ENCODE measurements at places on chromosomes 16 and 17.

DNA sequence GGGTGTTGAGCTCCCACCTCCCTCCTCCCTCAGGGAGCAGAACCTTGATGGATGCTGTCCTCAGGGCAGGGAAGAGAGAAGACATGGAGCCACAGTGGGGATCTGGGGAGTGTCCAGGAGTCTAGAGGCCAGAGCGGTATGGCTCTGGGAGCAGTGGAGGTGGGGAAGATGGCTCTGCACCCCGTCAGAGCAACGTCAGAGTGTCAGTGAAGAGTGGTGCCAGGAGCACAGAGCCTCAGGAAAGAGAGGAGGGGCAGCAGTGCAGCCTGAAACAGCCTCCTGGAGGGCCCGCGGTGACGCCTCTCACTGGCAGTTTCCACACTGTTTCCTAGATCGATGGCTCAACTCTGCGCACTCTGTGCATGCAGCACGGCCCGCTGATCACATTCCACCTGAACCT, 23.2 kb upstream of the SLC5A11 start:
- no peak for DNase-seq

GRCh38 chr16:89015271-89015859, 38.4 kb upstream of the CBFA2T3 start:
- no peak for DNase-seq

GRCh38 chr17:70775679-70776078, 606.3 kb downstream of the KCNJ2 start:
- no peak for DNase-seq

- no peak for DNase-seq
These were observed 20.0 kb downstream of the NUP93 start for GRCh38 chr16:56749672-56750491.

DNA sequence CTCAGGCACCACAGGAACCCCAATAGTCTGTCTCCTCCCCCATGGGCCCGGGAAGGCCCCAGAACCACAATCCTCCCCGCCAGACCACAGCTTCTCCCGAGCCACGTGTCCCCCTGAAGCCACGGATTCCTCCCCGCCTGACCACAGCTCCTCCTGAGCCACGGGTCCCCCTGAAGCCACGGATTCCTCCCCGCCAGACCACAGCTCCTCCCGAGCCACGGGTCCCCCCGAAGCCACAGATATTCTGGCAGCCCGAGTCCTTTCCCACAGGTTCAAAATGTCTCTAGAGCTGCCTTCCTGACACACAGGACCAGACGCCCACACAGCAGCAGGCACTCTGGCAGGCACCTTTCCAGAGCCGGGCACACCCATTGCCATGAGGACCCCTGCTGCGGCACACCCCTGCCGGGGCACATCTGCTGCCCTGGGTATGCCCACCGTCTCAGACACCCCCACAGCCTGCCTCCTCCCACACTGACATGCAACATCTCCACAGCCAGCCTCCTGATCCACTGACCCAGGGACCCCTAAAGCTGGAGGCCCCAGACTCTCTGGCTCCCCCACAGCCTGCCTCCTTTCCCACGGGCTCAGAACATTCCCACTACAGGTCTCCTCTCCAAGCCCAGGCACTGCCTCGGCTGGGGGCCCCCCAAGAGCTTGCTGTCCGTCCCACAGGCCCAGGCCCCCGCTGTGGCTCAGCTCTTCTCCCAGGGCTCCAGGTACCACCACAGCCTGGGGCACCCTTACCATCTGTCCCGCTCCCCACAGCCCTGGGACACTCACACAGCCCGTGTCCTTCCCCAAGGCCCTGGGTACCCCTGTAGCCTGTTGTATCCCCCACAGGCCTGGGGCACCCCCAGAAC, 2.2 kb downstream of the KIAA0753 start:
- DNase-seq, result no peak

DNA sequence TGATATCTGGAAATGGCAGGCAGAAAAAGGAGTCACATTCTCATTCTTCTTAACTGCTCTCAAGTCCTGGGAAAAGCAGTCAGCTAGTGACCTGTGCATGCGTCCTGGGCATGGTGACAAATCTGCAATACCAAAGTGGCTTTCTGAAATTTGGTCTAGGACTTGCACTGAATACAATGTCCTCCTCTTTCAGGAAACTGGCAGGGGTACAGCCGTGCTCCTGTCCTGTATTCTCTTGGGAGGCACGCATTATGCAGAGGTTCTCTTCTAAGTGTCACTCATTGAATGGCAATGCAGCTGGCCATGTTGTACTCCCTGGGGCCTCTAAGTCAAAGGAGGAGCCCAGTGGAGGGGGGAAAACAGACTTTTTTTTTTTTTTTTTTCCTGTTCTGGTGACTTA, 10.6 kb downstream of the PHF12 start:
- no peak for DNase-seq

DNA sequence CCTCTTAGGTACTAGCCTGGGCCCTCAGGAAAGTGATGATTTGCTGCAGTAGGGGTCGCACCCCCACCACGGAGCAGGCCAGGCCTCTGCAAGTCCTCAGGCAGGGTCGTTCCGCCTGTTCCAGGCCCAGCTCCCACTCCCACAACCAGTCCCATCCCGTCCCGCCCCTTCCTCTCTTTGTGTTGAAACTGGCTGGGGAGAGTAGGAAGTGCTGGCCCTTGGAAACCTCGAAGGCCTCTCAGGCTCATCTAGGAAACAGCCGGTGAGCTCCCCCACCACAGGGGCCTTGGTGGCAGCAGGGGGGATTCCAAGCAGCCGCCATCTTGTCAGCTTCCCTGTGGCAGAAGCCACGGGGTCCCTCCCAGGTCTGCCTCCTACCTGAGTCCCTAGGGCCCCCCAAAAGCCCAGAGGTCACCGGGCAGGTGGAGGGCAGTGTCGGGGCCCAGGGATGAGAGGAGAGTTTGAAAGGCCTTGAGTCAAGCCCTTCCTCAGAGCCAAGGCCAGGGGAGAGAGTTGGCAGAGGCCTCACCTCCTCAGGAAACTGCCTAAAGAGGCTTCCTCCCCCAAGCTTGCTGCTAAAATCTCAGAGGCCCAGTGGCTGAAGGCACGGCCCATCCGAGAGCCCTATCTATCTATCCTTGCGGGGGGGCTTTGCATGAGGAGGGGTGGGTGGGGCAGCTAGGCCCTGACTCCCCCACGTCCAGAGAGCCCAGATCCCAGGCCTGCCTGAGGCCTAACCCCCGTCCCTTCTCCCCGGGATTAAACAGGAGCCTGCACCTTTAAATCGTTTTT, 22.2 kb downstream of the MMP15 start:
- no peak for DNase-seq

DNA sequence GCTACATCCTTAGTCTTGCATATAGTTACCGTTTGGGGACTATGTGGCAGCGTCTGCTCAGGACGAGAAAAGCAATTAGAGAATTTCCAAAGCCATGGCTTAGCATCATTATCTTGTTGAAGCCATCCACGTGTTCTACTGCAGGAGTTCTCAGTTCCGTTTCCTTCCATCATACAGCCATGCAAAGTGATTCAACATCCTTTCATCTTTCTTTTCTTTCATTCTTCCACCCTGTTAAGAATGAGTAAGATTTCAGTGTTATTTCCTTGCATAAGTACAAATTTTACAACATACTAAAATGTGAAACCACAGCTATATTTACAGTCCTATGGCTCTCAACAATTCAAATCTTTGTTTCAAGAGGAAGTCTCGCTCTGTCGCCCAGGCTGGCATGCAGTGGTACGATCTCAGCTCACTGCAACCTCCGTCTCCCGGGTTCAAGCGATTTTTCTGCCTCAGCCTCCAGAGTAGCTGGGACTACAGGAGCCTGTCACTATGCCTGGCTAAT, 3.8 kb downstream of the MARF1 start:
- DNase-seq, result no peak

DNA sequence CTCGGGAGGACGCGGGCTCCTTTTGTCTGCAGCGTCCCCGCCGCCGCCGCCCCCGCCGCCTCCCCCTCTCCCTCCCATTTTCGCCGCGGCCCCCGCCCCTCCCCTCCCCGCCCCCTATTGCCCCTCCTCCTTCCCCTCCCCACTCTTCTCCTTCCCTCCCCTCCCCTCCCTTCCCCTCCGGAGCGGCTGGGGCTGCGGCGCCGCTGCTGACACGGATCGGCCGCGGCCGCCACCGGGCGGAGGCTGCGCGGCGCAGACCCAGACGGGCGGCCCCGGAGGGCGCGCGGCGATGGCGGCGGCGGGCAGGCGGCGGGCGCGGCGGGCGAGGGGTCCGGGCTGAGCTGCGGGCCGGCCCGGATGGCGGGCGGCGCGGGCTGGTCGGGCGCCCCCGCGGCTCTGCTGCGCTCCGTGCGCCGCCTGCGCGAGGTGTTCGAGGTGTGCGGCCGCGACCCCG, at the start of gene RAB11FIP4:
Gene RAB11FIP4, plus strand, starts transcription at position 180 of the 454 bp plus-strand sequence. Its CDS starts 178 bp downstream, at position 358.
- DNase-seq, result no peak

DNA sequence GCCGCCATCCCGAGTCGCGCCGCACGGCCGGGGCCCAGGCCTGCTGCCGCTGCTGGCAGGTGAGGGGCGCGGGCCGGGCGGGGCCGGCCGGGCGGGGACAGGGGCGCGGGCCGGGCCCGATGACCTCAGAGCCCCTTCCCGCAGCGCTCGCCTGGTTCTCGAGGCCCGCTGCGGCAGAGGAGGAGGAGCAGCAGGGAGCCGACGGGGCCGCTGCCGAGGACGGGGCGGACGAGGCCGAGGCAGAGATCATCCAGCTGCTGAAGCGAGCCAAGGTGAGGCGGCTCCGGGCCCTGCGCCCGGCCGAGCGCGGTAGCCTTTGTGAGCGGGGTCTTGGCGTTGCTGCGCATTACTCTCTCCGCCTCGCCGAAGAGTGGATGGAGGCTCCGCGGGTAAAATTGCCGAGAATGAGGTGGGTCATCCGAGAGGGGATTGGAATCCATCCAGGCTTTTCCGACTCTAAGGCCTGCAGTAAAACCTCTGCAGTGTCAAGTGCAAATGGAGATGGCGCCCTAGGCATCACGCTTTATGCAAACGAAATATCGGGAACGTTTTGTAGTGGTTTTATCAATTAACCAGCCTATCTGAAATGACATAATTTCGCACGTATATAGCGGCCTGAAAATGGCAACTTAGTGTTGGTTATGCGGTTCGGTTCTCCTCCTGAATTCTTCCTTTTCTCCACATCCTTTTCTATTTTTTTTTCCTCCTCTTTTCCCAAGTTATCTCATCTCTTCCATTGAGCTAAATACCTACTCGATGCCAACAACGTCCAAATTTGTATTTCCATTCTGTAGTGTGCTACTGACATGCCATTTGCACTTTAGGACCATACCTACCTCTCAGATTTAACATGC, 577 bp downstream of the TTC19 start:
- peak; percentile 18 for DNase-seq

DNA sequence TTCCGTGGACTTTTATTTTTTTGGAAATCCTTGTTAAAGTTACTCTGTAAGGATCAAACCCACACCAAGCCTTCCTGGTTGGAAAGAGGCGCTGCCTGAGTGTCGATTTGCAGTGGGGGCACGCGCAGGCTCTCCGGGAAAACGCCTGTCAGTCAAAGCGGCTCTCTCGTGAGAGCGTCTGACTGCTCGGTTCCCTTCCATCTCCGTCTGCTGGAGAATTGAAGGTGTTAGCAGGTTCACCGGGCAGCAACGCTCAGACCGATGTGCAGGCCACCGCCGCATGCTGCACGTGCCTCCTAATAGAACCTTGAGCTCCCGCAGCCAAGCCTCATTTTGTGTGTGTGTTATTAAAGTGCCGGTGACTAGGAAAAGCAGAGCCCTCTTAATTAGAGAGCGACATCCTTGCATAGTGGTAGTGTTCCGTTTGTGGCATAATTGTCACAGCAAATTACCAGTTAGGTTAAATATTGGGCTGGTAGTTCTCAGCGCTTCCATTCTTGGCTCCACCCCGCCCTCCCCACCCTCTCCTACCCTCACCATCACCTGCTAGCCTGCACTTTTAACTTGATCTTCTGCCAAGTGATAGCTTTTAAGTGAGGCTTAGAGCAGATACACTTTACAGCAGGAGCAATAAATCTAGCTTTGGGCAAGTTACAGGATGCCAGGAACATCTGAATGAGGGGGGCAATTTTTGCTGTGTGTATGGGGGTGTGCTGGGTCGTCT, 75.5 kb downstream of the RPA1 start:
- DNase-seq, result no peak

DNA sequence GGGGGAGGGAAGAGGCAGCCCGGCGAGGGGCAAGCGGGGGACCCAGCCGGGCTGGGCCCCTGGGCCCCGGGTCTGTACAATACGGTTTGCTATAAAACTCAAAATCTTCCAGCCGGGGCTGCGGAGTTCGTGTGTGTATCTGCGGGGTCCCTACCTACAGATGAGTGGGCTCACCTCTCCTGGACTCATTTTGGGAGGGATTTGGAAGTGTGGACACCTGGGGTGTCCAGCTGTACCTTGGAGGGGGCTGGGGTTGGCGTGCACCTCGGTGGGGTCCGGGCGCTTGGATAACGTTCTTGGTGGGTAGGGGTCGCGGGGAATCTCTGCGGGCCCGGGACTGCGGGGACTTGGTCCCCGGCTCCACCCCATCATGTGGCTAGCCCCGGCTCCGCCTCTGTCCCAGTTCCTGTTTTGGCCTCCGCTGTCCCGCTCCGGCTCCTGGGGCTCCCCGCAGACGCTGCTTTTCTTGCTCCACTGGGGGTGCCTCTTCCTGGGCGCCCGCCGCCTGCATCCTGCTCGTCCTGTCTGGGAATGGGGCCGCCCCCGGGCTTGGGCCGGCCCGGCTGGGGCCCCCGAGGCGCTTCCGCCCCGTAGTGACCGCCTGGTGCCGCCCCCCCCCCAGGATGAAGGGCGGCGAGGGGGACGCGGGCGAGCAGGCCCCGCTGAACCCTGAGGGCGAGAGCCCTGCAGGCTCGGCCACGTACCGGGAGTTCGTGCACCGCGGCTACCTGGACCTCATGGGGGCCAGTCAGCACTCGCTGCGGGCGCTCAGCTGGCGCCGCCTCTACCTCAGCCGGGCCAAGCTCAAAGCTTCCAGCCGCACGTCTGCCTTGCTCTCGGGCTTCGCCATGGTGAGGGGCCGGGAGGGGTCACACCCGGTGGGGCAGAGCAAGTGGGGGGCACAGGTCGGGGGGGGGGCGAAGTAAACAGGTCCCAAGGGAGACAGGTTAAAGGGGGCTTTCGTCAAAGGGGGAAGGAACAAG, at the start of gene ORAI3:
Gene ORAI3, plus strand, starts transcription at position 402 of the 983 bp plus-strand sequence. Its CDS starts 222 bp downstream, at position 624.
- no peak for DNase-seq

DNA sequence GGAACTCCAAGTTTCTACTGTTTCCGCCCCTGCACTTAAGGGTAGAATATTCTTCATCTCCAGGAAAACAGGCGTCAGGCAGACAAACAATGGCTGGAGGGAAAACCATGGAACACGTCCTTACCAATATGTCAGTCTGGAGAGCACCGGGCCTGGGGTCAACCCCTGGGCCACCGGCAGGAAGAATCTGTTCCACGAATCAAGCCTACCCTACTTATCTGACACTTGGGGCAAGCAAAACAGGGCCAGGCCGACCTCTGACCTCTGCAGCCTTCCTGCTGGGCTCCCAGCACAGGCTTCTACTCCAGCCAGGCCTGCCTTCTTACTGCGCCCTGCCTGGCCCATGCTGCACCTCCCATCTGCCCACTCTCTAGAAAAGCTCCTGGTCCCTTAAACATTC, 10.1 kb downstream of the VAC14 start:
- DNase-seq, result no peak

GRCh38 chr17:43020030-43020621, 2.1 kb downstream of the VAT1 start:
- DNase-seq, result no peak

- DNase-seq, result no peak
These were observed 4.6 kb downstream of the SLC12A4 start for GRCh38 chr16:67963662-67964321.

GRCh38 chr16:4508806-4509205, 29.8 kb downstream of the CDIP1 start:
- no peak for DNase-seq
